GM13976 (cell line): ENCODE measurements at places on chromosomes 2 and 18.

DNA sequence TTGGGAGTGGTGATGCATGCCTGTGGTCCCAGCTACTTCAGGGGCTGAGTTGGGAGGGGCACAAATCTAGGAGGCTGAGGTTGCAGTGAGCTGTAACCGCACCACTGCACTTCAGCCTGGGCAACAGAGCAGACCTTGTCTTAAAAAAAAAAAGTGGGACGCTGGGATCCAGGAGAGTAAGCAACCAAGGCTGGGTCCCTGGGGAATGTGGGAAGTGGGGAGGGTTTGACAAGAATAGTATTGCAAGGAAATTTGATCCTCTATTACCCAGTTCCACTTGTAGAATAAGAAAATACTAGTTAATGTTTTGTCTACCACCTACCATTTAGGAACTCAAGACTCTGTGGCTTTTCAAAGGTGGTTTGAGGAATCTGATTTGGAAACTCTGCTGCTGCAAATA, 21.1 kb upstream of the DYTN start:
- no peak for DNase-seq

- no peak for DNase-seq
These were observed 61.8 kb downstream of the ARHGAP25 start for GRCh38 chr2:68796295-68796905.

- DNase-seq, result no peak
These were observed 94.4 kb downstream of the MGAT5 start for GRCh38 chr2:134348239-134348638.

DNA sequence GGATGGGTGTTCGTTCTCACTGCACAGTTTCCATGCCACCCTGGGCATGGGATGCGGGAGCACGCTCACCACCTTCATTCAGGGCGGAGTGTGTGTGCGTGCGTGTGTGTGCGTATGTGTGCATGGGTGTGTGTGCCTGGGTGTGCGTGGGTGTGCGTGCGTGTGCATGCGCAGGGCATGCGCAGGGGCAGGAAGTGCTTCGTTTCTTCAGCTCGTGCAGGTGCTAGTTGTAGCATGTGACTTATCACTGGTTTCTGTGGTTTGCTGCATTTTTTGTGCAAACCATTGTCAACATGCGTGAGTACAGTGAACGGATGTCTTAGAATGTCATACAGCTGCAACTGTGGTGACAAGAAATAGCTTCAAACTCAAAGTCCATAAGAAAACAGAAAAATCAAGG, 179.5 kb downstream of the PTGR3 start:
- DNase-seq, result no peak

DNA sequence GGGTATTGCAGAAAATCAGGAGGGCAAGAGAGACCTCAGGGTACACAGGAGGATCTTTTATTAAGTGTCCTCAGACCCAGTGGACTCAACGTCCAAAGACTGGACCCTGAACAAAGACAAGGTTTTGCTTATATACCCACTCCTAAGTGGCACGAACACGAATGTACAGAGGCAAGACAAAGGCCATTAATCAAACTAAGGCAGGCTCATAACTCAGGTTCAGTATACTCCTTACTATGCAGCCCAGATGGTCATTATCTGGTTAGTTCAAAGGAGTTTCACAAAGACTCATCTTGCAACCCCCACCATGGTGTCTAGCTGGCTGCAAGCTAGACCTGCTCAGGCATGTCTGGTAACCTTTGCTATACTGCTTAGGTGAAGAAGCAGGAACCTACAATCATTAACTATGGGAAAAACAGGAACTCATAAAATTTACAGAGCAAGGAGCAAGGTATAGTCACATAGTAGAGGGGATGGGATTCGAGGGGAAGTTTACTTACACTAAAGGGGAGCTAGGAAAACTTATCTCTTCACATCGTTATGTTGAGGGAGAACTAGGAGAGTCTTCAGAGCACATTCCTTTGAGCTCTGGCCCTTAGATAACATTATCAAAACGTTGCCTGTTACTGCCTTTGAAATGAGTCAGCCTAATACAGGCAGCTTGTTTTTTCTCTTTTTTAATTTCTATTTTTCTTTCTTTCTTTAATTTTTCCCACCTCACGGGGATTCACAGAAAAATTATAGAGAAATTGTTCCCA, 33.9 kb downstream of the SLC4A3 start:
- no peak for DNase-seq

DNA sequence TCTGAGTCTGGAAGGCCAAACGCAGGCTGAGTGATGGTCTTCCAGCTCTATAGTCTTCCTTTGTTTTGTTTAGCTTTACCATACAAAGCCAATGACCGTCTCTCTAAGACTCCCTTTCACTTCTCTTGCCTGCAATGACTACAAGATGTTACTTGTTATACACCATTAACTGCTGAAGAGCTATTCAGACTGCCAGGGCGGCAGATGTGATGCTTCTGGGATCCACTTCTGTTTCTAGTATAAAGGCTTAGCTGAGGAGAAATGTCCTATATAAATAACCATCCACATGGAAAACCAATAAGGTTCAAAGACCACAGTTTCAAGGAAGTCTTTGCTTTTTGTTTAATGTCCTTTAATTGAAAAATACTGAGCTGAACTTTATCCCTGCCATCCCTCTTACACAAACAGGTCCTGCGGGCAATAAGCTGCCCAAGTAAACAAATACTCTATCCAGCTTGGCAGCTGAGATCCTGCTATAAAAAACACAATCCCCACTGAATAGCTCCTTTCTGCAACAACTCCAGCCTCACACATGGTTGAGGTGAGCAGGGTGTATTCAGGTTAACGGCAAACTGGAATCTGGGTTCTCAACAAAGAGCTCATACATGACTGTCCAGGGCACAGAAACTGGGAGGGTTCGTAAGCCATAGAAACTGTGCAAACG, 124.6 kb downstream of the VIT start:
- DNase-seq, result no peak

DNA sequence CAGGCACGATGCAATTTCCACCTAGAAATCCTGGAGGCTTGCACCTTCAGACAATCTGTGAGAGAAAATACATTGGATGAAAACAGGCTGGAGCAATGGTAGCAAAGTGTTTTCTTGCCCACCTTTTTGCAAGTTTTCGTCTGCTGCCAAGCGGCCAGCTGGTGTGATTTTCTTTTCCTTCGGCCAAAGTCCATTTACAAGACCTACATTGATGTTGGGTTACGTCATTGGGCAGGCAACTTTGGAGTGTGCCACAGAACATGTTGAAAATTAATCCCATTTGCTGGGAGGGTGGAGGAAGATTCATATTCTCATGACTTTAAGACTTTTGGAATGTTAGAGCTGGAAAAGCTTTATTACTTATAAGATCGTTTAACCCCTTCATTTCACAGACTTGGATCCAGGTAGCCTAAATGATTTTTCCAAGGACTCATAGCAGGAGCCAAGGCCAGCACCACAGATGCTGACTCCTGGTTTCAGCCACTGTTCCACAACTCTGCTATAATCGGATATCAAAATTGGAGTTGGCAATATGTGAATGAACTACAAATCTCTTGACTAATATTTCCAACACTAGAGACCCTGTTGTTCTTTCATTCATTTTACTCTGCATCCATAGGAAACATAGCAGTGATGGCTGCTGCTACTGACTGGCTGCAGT, 352.1 kb downstream of the RND3 start:
- no peak for DNase-seq

GRCh38 chr2:45089554-45090261, 80.5 kb upstream of the SIX2 start:
- DNase-seq, result no peak

- no peak for DNase-seq
These were observed 53.2 kb downstream of the SETBP1 start for GRCh38 chr18:44733754-44734465.

DNA sequence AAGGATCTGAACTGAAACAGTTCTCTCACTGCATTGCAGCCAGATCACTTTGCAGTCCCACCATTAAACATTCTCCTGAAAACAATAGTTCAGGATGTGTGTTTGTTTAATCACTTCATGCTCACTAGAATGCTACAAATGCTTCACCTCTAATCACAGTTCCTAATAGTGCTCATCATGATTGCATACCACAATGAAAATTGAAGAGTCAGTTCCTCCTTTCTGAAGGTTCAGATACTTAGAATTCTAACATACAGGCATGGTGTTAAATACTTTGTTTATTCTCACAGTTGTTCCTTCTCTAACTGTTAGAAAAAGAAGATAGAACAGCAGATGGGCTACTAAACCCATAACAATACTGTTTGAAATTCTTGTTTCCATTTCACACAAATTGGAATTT, 622.3 kb upstream of the ACVR2A start:
- peak; percentile 7 for DNase-seq

DNA sequence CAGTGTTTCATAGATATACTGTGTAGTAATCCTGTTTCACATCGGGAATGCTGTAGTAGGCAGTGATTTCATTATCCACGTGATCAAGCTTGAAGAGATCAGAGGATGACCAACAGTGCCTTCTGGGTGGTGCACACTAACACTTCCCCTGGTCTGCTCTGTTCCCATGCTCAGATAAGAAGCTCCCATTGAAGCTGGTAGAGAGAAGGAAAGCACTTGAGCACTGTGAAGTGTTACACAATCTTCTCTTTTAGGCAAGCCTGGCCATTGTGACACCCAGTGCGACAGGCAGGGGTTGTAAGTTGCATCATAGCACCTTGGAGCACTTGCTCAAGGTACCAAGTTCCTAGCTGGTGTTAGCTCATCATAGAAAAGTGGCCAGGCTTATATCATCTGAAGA, 30.6 kb upstream of the GPD2 start:
- DNase-seq, result no peak

- DNase-seq, result no peak
These were observed 144.1 kb downstream of the SMAD7 start for GRCh38 chr18:48806551-48807261.

GRCh38 chr2:71156573-71156972, 26.1 kb downstream of the MPHOSPH10 start:
- no peak for DNase-seq

- DNase-seq, result no peak
These were observed 73.1 kb downstream of the MAPRE2 start for GRCh38 chr18:35114305-35114704.

DNA sequence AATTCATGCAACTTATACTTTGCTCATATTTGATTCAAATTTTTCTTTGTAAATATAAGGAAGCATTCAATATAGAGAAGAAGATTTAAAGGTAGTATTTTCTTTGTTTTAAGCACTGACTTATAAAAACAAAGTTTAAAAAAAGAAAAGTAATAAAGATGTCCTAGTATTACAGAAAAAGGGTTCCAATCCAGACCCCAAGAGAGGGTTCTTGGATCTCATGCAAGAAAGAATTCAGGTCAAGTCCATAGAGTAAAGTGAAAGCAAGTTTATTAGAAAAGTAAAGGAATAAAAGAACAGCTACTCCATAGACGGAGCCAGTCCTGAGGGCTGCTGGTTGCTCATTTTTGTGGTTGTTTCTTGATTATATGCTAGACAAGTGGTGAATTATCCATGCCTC, 267.9 kb downstream of the CTNNA2 start:
- no peak for DNase-seq

DNA sequence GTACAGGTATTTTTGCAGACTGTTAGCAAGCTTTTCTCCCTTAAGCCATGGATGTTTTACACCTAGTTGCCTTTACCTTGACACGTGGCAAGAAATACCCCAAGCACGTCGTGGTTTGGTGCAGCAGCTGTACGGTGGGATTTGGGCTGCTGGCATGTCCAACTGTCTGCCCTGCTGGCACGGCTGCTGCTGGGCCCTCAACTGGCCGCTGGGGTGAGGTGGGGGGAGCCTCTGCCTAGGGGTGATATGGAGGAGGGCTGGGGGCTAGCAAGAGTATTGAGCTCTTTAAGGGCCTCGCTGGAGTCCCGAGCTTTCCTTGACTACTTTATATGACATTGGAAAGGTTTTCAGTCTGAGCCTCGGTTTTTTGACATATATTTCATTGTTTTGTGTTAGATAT, 41.6 kb downstream of the LPIN1 start:
- no peak for DNase-seq

DNA sequence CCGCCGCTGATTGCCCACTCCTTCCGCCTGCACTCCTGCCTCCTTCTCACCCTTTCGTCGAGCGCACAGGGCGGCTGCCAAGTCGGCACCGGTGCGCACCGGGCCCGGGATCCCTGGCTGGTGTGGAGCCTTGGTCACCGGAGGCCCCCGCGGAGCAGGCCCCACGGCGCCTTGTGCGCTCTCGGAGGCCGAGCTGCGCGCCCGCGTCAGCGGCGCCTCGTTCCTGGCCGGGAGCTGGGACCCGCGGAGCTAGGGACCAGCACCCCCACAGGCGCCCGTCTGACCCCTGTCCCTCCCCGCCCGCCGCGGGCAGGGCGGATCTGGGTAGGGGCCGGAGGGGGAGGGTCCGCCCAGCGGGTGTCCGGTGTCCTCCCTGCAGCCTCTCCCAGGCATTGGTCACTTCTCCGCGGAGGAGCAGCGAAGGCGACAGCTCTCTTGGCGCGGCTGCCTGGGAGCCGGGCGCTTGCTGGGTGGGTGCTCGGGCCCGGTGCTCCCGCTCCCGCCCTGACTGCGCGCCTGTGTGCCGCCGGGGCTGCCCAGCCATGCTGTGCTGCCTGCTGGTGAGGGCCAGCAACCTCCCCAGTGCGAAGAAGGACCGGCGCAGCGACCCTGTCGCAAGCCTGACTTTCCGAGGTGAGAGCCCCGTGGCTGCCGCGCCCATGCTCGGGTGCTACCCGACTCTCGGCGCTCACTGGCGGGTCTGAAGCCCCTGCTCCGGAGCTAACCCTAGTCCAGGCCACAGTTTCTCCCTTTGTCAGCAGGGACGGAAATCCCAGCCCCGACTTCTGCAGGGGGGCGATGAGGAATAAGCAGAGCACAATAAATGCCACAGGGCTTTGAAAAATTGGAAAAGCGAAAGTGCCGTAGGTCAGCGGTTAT, 13.2 kb downstream of the DYSF start:
- peak; percentile 66 for DNase-seq

DNA sequence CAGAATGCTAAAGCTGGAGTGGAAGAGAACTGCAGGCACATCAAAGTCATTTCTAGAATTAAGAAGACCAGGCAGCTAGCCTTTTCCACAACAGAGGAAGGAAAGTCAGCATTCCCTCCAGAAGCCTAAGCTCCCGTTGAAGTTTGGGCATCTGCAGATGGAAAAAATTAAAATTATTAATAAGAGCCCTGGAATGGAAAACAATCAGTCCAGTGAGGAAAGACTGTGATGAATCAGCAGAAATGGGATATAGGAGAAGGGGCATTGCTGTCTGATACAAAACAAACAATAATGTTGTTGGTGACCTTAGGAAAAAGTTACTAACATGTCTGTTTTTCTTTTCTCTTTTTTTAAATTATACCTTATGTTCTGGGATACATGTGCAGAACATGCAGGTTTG, 450.7 kb upstream of the SLC14A2 start:
- no peak for DNase-seq

DNA sequence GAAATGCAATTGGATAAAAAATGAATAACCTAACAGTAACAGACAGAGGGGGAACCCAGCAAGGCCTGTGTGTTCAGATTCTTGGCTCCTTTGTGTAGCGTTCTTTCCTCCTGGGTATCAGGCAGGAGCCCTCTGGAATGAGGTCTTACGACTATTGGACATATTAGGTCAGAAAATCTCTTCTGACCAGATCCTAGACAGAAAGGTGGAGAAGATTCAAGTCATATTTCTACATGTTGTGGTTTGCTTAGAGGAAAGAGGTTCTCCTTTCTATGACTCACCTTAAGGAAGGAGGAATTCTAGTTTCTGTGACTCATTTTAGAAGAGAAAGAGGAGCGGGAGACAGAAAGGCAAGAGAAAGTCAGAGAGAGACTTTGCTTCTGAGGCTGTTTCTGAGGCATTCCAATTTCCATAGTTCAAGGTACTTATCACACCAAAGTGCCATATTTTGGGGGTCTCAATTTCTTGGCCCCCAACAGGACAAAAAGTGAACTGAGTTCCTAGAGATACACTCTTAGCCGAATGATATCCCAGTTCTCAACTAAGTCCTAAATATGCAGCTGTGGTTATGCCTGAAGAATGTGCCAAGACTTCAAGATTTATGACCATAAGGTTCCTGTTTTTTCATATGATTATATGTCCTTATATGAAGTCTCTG, 618.6 kb downstream of the ZEB2 start:
- DNase-seq, result no peak
